Stimulated activated CD8-positive, alpha-beta memory T cell treated with anti-CD3 and anti-CD28 coated beads, Interleukin-4, amount 100 ng/mL, for 4 hours (primary cell): ENCODE measurements at places on chromosomes 1 and 21.

GRCh38 chr1:115164484-115164883 is 75.2 kb upstream of the TSPAN2 start:
- DNase-seq, result no peak

DNA sequence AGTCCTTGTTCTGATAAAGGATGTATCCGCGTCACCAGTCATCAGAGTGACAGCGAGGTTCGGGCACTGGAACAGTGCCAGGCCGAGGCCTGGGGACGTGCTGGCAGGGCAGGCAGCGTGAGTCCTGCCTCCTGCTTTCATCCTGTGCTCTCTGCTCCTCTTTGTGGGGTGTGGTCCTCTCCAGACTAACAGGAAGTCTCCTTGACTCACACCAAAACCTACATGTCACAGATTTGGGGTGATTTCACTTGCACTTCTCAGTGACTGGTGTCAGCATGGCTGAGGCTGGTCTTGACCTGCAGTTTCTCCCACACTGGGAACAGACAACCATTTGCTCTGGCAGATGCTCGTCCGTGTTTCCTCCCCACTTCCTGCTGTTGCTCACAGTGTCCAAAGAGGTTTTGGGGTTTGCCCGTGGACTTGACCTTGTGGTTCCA is 8.8 kb upstream of the NLRP3 start:
- no peak for DNase-seq

GRCh38 chr1:87428883-87429282 is 100.2 kb downstream of the LMO4 start:
- no peak for DNase-seq

DNA sequence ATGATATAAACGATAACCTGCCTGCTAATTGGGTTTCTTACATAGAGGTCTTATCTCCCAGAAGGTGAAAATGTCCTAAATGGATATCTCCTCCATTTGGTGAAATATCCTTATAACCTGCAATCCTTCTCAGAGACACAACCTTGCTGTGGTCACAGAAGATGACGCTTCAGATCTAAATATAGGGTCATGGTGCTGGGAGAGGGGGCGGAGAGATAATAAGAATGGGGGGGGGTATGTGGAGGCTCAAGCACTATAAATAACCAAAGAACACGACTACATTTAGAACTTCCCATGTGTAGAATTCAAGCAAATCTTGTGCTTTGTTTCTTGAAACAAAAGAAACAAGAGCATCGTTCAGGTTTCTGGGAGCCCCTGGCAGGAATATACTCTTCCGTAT is 260.6 kb upstream of the ESRRG start:
- DNase-seq, result no peak

GRCh38 chr1:78619803-78620579 is at the start of gene IFI44L:
Gene IFI44L (plus strand): TSS chr1:78620448. CDS start chr1:78627916, 7,468 bp downstream.
- DNase-seq, result peak; percentile 53

DNA sequence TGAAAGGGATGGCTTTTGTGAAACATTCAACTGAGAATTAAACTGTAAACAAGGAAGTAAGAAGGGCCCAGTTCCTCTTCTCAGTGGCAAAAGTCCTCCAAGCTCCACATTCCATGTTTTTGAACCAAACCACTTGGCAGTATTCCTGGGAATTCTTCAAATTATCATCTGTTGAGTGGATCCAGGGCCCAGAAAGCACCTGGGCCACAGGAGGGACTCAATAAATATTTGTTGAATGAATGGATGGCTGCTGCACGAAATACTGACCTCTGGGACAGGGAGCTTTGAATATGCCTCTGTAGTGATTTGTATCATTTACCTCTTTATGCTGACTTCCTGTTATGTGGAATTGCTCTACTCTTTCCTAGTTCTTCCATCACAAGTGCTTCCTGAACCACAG is 4.7 kb downstream of the SLC35F3 start:
- no peak for DNase-seq

GRCh38 chr21:41953831-41954653 is at the start of gene C2CD2:
Gene C2CD2 (minus strand): TSS chr21:41954018. CDS start chr21:41953648, 370 bp downstream.
- DNase-seq, result no peak

GRCh38 chr1:64042331-64043100 is 160.9 kb upstream of the UBE2U start:
- no peak for DNase-seq

DNA sequence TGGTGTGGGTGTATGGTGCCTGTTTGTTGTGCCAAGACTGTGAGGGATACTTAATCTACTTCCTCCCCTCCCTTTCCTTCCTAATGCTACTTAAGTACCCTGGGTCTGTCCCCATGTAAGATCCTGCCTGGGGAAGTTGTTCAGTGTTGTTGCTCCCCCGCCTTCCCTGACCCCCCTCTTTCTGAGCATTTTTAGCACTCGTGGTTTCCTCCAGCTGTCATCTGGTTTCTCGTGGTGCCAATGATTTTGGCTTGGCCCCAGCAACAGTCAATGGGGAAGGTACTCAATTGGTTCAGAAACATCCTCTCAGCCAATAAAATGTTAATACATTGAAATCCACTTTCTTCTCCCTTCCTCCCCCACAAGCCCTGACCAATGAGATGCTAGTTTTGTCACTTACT is 8.0 kb upstream of the B4GALT3 start:
- peak; percentile 39 for DNase-seq

DNA sequence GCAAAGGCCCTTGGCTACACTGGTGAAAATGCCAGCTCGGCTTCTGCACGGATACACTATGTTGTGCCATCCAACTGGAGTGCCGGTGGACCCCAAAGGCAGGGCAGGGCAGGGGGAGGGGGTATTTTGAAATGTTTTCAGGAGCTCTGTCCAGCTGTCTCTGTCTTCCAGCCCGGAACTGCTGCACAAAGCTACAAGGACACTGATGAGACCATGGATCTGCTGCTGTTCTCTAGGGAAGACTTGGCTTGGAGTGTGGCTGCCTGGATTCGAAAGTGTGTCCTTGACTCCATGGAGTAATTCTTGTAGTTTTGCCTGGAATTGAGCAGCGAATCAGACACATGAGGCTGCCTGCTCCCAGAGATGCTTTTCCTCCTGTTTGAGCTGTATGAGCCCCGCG is 42.4 kb downstream of the TTC39A start:
- DNase-seq, result no peak

GRCh38 chr1:94068999-94069918 is 51.7 kb downstream of the ABCA4 start:
- DNase-seq, result no peak

DNA sequence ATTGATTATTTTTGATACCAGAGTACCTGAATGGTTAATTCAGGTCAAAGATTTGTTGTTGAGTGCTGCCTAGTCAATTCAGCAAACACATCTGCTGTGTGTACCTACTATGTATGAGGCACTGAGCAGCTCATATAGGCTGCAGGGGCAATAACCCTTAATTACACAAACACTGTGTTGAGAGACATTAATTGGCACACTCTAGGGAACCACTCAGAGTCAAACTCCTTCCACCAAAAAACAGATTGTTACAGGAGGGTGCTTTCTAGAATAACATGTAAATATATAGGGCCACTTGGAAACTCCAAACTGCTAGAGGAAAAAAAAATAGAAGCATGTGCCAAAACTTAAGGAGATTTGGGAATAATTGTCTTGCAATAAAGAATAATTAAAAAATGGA is 31.3 kb downstream of the UBE2U start:
- no peak for DNase-seq
